RPMI7951 (cell line): ENCODE measurements at places on chromosomes 3 and 15.
A peak's percentile ranks its signal among the peaks of the same experiment; 100 is the strongest.

DNA sequence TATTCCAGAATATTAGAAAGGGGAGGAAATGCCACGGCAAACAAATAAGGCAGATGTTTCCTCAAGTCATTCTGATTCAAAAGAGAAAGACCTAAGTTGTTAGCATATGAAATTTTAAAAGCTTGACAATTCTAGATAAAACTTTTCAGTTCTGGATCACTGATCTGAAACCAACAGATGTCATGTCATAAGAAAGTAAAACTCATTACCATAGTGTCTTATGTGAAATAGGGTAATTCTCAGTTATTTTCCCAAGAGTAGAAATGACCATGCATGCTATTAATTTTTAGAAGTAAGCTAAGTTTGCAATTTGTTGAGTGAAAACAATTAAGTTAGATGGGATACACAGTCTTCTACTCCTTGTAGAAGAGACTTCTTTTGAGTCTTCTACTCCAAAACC lies 630.3 kb downstream of the NAALADL2 start:
- DNase-seq, result no peak

- peak; percentile 18 for DNase-seq
Measured at GRCh38 chr3:143507735-143508580, 340.3 kb downstream of the SLC9A9 start.

GRCh38 chr3:130850044-130850797 lies 43.7 kb upstream of the ATP2C1 start:
- peak; percentile 88 for DNase-seq

- no peak for DNase-seq
Measured at GRCh38 chr15:67593562-67593961, 51.1 kb downstream of the MAP2K5 start.

GRCh38 chr15:60762638-60763037 lies 283.7 kb upstream of the ICE2 start:
- DNase-seq, result no peak

GRCh38 chr15:73747847-73748590 lies 5.1 kb downstream of the INSYN1 start:
- DNase-seq, result no peak

GRCh38 chr3:27194861-27195483 lies 174.2 kb downstream of the NEK10 start:
- DNase-seq, result peak; percentile 59

- DNase-seq, result peak; percentile 92
Measured at GRCh38 chr3:149224736-149225594, 3.3 kb upstream of the CP start.

DNA sequence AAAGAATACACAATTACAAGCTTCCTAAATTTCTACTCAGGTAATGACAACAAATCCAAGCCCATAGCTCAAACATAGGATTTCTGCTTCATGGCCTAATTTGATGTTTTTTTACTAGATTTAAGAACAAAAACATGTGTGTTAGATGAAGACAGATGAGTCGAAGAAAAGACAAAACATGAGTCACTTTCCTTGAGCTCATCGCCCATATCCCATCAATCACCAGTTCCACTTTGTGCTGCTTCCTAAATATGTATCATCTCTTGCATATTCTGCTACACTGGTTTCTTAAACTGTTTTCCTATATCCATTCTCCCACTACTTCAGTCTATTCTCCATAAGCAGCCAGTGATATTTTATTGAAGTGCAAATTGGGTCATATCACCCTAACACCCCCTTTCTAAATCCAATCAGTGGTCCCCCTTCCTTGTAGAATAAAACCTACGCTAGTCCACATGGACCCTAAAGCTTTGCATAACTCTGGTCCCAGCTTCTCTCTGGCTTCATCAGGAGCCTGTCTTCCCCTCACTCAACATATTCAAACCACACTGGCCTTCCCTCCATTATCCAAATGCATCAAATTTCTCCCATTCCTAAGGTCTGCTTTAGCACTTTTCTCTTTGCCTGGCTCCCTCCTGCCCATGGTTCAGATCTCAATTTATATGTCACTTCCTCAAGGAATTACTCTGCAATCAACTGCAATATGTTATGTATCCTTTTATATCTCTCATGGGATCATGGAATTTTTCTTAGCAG lies 1033.9 kb downstream of the FHIT start:
- DNase-seq, result peak; percentile 22

- DNase-seq, result no peak
Measured at GRCh38 chr15:69920221-69920620, 177.5 kb downstream of the TLE3 start.

DNA sequence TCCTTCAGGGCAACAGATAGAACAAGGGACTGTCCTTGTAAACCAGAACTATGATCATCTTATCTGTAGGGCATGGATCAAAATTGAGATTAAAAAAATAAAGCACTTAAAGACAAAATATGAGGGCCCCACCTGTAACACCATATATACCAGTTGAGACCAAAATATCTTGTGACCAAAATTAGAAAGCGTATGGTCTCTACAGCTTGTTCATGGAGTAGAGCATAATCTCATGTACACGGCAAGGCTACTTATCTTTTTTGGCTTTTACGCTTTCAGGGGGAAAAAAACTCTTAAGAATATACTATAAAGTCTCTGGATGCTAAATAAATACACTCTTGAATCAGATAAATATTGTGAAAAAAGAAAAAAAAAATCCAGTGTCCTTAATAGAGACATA lies 49.3 kb downstream of the ADAMTS9 start:
- no peak for DNase-seq

DNA sequence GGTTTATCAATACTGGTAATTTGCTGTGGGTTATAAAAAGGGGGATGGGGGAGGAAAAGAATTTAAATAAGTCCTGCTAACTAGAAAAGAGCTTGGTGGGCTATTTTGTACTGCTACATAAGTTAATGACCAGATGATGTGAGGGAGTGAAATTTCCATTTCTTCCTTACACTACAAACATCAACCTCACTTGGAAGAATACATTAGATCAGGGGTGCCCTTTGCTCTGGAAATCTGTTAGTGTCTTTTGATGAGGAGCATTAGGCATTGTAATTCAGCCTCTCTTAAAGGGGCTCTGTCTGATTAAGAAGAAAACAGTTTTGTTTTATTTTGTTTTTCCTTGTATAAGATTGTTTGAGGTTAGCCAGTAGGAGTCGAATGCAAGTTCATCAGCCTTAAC lies 576.4 kb upstream of the TBL1XR1 start:
- DNase-seq, result no peak

GRCh38 chr3:184549796-184550577 lies 11.6 kb upstream of the EPHB3 start:
- DNase-seq, result no peak

DNA sequence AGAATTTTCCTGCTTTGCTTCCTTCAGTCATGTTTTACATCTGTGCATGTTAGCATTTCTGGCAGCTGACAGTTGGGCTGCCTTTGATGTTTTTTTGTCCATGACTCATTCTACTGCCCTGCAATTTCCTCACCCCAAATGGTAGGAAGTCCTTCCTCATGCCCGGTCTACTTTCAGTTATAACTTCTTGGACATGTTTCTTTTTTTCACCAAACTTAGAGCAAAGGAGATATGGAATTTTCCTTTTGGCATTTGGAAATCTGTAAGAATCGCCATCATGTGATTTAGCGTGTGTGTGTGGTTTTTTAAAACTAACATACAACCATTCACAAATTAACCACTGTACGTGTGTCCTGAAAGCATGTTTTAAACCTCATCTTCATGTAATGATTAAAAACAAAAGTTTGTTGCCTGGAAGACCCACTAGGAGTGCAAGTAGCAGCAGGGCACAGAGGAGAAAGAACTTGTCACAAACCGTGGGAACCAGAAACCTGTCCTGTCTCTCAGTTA lies 430.7 kb upstream of the CFAP20DC start:
- DNase-seq, result peak; percentile 95

- peak; percentile 45 for DNase-seq
Measured at GRCh38 chr15:76163457-76164295, 103.9 kb downstream of the TMEM266 start.

- DNase-seq, result no peak
Measured at GRCh38 chr3:101778385-101779046, 495 bp upstream of the NXPE3 start.
